ENCODE measurements at places on chromosomes 5 and 9.

GRCh38 chr5:162939991-162940390 is 497.4 kb upstream of the CCNG1 start:
- DNase-seq = no peak

- no peak for DNase-seq
These were observed 21.0 kb downstream of the ANKRD33B start for GRCh38 chr5:10584714-10585517.

GRCh38 chr5:100434815-100435214 is 100.4 kb upstream of the FAM174A start:
- no peak for DNase-seq

- no peak for DNase-seq
These were observed 214.1 kb upstream of the KLF4 start for GRCh38 chr9:107703651-107704050.

DNA sequence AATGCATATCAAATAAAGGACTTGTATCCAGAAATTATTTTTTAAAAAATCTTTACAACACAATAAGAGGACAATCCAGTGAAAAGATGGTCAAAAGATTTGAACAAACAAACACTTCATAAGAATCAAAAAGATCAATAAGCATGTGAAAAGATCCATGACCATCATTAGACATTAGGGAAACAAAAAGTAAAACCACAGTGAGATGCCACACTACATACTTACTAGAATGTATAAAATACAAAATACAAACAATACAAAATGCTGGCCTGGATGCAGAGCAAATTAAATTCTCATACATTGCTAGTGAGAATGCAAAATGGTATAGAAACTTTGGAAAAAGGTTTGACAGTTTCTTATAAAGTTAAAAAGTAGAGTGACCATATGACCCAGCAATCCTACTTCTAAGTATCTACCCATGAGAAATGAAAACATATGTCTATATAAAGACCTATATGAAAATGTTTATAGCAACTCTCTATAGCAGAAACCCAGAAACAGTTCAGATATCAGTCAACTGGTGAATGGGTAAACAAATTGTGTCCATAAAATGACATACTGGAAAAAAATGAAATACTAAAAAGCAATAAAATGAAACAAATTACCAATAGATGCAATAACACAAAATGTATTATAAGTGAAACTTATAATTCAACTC is 426.1 kb downstream of the RAB3C start:
- no peak for DNase-seq
